ENCODE measurements at places on chromosomes 7 and 10.

DNA sequence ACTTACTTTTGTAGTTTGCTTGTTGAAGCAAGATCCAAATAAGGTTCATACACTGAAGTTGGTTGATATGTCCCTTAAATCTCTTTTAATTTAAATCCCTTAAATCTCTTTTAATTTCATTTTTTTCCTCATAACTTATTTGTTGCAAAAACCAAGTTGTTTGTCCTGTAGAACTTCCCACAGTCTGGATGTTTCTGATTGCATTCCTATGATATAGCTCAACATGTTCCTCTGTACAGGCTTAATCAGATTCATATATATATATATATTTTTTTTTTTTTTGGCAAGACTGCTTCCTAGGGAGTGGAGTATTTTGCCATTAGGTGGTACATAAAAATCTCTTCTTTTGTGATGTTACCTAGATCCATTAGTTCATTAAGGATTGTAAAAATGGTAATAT, 174.9 kb upstream of the MKLN1 start:
- no peak for DNase-seq

DNA sequence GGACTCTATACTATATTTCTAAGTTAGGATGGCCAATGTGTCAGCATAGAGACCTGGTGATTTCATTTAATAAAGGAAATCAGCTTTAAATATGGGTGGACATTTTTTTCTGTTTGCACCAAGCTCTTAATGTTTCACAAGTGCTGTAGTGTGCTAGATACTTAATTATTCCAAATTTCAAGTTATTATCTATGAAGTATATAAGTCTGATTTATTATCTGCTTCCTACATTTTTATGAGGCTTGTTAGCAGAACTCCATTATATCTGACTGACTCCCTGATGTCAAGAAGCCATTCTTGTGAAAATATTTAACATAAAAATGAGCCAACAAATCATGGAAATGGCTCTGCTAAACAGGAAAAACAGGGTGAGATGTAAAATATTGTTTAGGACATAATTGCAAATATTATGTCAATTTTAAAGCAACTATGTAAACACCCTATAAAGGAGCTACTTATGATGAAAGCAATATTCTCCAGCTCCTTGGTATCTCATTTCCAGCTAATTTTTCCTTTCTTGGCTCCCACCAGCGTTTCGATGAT, 1415.2 kb downstream of the GATA3 start:
- no peak for DNase-seq

DNA sequence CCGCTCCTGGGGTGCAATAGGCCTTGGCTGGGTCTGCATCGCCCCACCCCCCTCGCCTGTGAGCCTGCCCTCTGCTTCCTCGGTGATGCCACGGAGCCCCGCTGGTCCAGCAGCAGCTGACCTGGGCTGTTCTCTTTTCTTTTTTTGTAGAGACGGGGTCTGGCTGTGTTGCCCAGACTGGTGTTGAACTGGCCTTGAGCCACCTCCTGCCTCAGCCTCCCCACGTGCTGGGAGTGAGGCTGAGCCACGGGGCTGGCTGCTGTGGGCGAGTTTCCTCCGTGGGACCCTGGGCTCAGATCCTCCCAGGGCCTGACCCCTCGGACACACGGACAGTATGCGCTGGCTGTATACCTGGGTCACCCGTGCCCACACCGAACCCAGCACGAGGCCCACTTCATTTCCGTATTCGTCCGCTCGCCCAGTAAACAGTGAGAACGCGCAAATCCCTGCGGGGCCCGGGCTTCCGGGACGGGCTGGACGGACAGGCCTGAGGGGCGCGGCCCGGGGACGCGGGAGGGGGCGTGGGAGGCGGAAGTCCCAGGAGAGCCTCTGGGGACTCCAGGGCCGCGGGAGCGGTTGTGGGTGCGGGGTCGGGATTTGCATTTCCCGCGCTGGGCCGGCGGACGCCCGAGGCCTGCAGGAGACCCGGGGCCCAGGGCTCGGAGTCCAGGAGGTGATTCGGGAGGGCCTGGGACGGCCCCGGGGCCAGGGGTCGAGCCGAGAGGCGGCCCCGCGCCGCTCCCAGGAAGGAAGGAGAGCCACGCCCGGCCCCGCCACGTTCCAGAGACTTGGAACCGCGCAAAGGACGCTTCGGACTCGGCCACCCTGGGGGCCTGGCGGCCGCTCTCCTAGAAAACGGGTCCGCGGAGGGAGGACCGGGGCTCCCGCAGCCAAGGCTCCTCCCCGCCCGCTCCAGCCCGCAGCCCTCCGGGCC, 57.7 kb upstream of the DNAJB6 start:
- no peak for DNase-seq

GRCh38 chr7:105678811-105679495, 97.7 kb upstream of the EFCAB10 start:
- no peak for DNase-seq

DNA sequence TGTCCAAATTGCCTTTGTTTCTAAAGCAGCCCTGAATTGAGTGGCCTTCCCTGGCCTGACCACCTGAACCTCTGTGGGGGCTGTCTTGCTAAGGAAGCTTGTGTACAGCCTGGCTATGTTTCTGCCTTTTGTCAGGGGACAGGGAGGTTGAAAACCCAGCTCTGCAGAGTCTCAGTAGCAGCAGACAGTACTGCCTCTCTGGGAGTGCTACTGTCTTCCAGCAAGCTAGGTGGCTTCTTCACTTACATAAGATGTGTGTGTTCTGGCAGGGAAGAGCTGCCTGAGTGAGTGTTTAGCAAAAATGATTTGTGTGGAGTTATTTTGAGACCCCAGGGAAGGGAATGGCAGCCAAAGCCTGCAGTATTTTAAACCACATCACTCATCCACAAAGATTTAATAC, 57.4 kb downstream of the LRRC4 start:
- no peak for DNase-seq

DNA sequence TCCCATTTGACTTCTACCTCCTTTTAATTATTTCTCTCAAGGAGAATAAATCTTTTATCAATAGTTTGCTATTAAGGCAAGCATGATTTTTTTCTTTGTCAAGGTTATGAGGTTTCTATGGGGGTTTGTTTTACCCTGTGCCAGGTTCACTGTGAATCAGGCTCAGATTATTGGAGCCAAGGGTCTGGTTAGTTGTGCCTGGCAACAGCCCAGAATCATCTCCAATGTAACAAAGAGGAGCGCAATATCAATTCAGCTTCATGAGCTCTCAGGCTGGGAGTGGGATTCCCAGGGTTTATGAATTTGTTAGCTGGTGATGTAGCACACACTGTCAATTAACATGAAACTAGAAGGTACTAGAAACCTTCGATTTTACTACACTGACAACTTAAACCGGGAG, 73.2 kb downstream of the AASS start:
- DNase-seq = no peak

GRCh38 chr7:131203291-131203976, 124.2 kb upstream of the MKLN1 start:
- DNase-seq = no peak

All from cortex of kidney (tissue), 1 donor.